ENCODE measurements at places on chromosomes 5 and 9.

DNA sequence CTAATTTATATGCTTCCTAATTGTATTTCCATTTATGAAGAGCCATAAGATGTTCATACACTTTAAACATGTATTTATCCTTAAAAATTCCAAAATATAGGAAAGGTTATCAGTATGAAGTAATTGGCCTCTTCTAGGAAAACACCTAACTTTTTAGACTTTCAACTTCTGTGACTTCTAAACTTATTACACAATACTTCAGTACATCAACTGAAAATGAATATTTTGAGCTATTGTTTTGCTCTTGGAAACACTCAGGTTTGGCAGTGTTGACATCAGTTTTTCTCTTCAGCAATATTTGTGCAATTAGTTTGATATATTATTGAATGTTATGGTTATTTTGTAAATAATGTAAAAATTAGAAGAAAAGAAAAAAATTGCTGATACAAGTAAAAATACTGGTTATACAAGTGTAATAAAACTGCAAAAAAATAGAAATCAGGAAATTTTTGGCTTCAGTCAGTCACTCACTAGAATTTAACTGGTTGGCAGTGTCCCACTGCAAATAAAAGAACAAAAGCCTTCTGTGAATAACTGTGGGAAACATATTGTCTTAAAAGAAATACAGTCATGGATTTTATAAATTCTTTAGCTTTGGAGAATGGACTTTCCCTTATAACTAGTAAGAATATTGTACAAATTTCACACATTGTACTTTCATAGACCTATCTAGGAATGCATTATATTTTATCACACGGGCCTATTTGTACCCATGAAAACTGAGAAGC, 635.9 kb downstream of the TLE1 start:
- DNase-seq, result no peak

DNA sequence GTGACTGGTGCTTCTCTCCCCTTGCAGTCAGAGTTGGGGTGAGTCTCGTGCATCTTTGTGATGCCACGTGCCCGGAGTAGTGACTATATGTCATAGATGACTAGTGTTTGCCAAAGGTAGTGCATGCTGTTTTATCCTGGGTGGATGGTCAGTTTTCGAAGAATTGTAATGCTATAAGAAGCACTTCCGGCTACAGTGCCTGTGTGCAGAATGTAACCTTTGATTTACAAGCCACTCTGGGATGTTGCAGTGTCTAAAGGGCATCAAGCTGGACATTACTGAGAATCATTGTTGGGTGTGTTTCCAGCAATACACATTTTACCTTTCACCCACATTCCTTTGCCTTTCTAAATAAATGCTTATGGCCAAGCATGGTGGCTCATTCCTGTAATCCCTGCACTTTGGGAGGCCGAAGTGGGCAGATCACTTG, 16.7 kb downstream of the MVB12B start:
- no peak for DNase-seq

GRCh38 chr5:114727358-114727757, 365.5 kb downstream of the KCNN2 start:
- DNase-seq, result no peak

DNA sequence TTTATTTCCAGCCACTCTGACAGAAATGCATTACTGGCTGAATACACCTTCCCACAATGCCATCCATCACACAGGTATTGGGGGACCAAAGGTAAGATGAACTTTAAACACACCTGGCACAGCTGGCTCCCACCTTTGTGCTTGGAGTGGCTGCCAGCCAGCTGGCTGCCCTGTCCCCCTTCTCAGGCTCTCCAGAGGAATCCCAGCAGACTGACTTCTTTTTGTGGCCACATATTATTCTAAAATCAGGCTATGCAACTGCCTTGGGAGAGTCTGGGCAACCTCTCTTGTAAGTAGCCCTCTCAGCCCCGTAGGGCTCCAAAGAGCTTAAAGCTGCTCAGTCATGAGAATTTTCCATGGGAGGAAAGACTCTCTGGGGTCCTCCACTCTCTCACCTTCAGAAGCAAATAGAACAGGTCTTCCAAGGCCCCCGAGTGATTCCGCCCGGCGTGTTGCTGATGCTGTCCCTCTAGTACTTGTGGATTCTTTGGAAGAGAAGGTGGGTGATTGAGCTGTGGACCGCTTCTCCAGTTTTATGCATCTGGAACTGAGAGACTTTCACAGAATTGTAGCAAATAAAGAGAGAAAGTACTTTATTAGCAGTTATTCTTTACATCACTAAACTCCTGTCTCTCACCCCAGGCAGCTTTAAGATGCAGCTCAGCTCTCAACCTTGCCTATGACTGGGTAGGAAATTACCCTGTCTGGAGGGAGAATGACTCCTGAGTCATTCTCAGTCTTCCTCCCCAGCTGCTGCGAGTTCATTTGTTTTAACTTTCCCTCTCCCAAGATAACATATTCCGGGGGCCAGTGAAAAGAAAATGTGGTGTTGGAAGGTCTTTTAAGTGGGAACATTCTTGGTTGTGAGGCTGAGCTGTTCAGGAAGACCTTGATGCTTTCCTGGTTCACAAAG, 159.4 kb upstream of the PITX1 start:
- no peak for DNase-seq

DNA sequence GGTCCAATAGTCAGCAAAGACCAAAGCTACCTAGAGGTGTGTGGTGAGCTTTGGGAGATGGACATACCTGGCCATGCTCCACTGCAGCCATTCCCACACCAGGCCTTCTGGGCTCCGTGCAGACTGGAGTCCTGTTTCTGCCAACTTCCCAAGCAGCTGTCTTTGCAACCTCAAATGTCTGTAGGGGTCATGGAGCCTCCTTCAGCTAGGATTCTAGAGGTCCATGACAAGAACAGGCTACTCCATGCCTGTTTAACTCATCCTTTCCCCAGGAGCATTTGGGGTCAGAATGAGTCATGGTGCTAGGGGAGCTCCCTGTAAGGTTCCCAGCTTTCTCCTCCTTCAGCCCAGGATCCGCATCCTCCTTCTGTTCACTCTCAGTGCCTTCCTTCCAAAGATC, 17.1 kb downstream of the VPS13A start:
- DNase-seq, result no peak

GRCh38 chr5:84354101-84354500, 30.6 kb downstream of the EDIL3 start:
- no peak for DNase-seq

GRCh38 chr5:119063579-119064379, 7.1 kb upstream of the DMXL1 start:
- no peak for DNase-seq

GRCh38 chr5:11030671-11031070, 269.6 kb upstream of the DAP start:
- no peak for DNase-seq

DNA sequence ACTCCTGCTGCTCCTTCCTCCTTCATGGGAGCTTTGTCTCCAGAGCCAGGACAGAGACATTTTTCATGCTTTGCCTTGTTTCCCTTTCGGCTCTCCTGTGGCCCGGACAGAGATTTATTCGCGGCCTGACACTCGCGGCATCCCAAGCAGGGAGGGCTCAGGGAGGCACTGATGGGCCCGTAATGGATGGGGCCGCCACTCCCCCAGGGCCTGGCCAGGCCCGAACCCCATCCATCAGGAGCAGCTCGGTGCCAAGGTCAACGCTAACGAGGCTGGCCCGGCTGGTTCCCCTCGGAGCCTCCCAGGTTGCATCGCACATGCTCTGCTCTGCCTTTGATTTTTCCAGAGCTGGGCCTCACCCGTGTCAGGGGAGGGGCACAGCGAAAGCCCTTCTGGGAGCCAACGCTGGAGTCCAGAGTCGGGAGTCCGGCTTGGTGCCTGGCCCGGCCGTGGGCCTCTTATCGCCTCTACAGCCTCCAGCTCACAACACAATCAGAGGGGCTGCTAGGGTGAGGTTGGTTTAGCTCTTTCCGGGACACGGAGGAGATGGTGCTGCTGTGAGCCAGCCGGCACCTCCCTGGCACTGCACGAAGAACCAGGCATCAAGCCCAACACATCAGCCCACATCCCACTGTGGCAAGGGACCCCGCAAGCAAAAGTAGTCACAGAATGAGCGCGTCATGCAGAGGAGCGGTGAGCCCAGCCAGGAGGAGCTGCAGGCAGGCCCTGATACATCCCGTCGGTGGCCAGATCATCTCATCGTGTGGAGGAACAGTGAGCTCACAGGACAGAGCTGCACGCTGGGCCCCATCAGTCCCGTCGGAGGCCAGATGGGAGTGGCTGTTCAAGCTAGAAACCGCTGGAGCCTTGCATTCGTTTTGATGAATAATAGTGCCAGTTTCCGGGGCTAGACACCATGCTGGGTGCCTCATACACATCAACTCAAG, 72.2 kb upstream of the BARHL1 start:
- no peak for DNase-seq
